NCI-H510A (cell line): ENCODE measurements at places on chromosomes 2 and 18.

GRCh38 chr18:55470826-55471225 lies 117.2 kb downstream of the TCF4 start:
- no peak for DNase-seq

GRCh38 chr2:166632616-166633015 lies 138.6 kb upstream of the SCN7A start:
- no peak for DNase-seq

- no peak for DNase-seq
Observed at GRCh38 chr2:202610380-202610779, 24.4 kb upstream of the FAM117B start.

- no peak for DNase-seq
Observed at GRCh38 chr18:9876867-9877654, 8.7 kb upstream of the TXNDC2 start.

- DNase-seq = no peak
Observed at GRCh38 chr2:174112073-174112472, 136.3 kb downstream of the OLA1 start.

GRCh38 chr2:50492477-50492851 lies 539.5 kb downstream of the NRXN1 start:
- DNase-seq = peak; percentile 14

DNA sequence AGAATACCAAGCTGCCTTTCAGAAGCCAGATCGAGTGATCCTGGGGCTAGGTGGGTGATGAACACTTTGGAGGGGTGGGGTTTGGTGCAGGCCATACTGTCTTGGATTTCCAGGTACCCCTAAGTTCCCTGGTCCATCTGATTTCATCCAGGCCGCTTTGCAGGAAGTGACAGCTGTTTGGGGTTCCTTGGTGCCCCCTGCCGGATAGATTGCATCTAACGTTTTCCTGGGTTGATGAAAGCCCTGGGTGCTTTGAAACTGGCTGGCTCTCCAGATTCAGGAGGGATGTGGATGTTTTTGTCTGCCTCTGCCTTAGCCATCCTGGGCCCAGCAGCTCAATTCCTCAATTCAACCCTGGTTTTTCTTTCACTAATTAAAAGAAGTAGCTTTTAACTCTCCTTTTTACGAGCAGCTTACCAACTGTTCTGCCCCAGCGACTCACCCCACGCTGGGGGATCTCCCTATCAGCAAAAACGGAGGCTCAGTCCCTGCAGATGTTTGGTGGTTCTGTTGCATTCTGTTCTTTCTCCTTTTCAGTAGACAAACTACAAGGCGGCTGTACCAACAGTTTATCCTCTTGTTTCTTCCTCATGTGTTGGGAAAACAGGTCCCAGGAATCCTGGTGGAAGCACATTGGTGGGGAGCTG lies 37.1 kb downstream of the ARHGEF4 start:
- DNase-seq = peak; percentile 46

GRCh38 chr2:170121689-170122088 lies 56.3 kb upstream of the MYO3B start:
- DNase-seq = no peak

DNA sequence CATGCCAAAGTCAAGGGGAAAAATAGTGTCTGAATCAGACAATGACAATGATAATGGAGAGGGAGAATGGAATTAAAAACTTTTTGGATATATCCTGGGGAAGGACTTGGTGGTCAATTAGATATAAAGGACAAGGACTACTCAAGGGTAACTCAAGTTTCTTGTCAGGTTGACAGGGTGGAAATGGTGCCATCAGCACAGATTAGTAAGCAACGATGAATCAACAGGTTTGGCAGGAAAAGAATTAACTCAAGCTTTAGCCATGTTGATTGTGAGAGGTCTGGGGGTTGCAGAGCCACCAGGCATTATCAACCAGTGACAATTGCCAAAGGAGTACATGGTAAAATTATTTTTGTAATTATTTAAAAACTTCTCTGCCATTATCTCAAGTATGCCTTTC lies 35.8 kb upstream of the SPATS2L start:
- DNase-seq = no peak

DNA sequence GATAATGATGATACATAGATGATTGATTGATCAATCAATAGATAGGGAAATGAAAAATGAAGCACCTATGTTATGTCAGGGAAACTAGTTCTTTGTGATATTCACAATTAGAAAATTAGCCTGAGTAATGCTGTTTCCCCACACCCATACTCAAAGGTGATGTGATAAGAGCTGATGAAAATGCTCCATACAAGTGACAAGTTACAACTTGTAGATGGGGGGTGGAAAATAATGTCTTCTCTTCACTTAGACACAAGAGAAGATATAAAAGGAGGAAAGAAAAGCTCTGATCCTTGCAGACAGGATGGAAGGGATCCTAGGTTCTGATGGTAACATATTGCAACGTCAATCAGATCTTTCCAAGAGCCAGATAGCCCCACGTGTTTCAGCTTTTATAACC lies 365.9 kb downstream of the AKAIN1 start:
- DNase-seq = no peak

DNA sequence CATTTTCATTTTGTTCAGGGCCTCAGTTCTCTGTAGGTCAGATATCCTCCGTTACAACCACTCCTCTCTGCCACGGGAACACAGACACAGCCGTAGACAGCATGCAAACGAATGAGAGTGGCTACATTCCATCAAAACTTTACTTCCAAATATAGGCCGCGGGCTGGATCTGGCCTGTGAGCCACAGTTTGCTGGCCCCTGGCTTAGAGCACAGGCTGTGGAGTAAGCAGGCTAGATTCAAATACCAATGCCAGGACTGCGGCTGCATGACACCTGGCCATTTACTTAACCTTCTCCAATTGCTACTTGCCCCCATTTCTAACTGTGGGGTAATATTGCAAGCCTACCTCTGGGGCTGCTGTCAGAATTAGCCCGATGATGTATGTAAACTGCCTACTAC lies 325.8 kb upstream of the POU3F3 start:
- no peak for DNase-seq

DNA sequence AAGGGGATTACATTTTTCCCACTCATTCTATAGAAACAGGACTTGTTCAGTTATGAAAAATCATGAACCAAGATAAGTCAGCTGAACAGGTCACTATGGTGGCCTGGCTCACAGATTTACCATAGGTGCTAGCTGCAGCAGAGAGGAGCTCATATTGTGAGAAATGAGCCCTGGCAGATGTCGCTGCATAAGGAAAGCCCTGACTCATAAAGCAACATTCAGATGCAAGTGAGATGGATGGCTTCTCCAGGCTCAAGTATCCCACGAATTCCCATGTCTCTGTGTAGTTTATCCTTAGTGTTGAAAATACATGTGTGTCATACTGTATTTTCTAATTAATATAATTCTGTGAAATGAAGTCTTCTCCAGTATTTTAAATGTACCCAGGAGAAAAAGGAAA lies 115.0 kb upstream of the LHCGR start:
- DNase-seq = no peak

GRCh38 chr2:32947484-32948143 lies 861 bp downstream of the LTBP1 start:
- DNase-seq = no peak

- DNase-seq = no peak
Observed at GRCh38 chr18:60066219-60066975, 166.6 kb downstream of the PMAIP1 start.

GRCh38 chr2:45168711-45169338 lies 159.6 kb upstream of the SIX2 start:
- DNase-seq = peak; percentile 58

DNA sequence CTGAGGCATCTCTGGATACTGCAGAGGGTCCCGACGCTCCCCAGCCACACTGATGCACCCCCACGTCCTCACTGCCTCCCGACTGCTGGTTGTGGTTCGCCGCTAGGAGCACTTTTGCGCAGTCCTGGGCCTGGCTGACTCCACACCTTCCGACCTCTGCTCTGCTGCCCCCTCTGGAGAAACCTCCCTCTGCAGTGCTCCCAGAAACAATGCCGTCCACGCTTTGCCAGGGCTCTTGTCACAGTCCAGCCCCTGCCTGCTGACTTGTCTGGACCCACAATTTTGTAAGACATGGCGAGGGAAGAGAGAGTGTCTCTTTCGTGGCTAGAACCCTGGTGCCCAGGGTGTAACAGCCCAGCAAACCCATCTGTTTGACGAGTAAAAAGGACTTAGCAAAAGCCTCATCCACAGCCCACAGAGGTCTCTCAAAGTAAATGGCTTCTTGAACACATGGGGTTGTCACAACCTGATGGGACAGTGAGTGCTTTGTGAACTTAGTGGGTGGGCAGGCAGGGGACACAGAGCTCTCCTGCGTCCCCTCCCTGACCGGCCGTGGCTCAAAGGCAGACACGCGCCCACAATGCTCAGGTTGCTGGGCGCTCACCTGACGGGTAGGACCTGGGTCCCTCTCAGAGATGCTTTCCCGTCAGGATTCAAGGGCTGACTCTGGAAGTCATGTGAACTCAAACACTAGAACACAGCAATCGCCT lies 4.0 kb downstream of the COPS9 start:
- no peak for DNase-seq

DNA sequence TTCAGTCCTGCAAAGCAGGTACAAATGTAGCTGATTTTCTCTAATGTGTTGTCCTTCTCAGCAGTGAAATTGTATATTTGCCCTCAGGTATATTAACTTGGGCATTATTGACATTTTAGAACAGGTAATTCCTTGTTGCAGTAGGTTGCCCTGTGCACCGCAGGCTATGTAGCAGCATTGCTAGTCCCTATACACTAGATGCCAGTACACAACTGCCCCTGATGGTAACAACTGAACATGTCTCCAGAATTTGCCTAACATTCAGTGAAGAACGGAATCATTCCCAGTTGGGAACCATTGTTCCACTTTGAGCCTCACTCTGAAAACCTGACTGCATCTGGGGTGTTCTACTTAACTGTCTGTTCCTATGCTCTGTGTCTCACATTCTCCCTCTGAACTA lies 23.1 kb upstream of the TFPI start:
- DNase-seq = no peak

GRCh38 chr2:231966886-231967285 lies 5.4 kb downstream of the DIS3L2 start:
- no peak for DNase-seq

DNA sequence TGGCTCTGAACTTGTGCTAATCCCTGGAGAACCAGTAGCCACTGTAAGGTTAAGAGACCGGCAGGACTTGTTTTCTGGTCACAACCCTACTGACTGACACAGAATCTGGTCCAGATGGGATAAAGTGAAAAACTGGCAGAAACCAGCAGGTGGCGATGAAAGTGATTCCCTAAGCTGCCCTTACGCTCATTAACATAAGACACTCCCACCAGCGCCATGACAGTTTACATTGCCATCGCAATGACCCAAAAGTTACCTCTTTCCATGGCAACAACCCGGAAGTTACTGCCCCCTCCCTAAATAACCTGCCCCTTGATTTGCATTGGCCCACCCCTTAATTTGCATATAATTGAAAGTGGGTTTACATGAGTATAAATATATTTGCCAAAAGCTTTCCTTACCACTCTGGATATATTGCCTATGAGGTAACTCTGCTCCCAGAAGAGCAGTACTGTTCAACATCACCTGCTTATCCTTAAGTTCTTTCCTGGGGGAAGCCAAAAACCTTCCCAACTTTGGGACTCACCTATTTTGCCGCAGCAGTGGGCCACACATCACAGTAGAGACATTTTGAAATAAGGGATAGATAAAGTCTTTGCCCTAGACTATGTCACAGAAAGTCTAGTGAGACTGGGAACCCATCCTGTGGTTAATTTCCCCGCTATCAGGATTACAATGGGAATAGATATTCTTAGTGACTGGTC lies 35.8 kb upstream of the AFF3 start:
- DNase-seq = no peak

DNA sequence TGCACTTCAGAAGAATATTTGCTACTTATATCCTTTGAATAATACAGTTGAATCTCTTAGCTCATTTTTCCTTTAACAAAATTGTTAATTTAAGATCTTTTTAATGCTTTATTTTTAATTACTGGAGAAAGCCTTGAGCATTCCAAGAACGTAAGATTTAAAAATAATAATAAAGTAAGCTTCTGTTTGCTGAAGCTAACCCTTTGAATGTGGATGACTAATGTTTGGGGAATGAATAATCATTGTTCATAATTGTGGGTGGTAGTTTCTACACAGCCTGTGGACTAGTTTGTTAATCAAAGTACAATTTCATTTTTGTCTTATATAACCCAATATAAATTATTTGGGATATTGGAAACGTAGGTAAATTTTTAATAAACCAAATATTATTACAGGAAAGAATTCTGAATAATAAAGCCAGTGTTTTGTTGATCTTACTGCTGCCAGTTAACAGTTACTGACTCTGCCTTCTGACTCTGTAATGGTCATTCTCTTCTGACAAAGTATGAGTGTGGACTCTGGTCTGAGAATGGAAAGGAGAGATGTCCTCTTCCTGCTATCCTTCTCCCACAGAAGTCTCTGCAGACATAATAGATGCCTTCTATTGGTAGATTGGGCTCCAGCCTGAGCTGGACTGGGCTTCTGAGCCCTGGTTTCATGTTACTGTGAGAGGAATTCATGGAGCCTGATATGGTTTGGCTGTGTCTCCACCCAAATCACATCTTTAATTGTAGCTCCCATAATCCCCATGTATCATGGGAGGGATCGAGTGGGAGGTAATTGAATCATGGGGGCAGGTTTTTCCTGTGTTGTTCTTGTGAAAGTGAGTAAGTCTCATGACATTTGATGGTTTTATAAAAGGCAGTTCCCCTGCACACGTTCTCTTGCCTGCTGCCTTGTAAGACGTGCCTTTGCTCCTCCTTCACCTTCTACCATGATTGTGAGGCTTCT lies 292.7 kb upstream of the SLC39A10 start:
- no peak for DNase-seq

- DNase-seq = no peak
Observed at GRCh38 chr2:204313256-204313655, 232.0 kb upstream of the PARD3B start.

- no peak for DNase-seq
Observed at GRCh38 chr2:152050341-152050740, 48.5 kb downstream of the CACNB4 start.

DNA sequence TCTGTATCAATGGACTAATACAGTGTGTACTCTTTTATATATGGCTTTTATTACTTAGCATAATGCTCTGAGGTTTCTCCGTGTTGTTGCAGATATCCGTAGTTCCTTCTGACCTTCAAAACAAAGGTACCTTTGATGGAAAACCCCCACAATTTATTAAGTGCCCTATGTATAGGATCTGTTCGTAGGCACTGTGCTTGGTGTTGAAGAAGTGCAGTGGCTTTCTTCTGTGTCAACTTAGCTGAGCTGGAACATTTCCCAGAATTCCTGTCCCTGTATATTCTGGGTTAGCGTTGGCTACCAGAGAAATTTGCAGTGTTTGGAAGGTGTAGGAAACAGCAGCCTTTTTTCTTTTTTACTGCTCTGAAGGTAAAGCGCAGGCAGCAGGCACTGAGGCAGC lies 56.3 kb upstream of the MSH2 start:
- no peak for DNase-seq

DNA sequence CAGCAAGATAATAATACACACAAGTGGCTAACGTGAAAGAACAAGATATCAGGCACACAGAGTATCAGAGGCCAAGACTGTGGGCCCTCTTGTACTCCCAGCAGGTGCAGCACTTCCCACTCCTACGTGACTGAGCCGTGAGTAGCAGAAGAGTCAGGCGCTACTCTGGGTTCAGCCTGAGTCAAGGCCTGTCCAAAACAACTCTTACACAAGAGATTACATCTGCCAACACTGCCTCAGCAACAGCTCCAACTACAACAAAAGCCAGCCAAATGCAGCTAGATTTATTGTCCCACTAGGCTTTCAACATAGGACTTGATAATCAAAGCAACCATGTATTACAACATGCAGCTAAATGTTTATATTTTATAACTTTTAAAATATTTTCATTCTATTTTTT lies 56.2 kb downstream of the ITSN2 start:
- peak; percentile 6 for DNase-seq
